ENCODE measurements at places on chromosomes 4 and X.

DNA sequence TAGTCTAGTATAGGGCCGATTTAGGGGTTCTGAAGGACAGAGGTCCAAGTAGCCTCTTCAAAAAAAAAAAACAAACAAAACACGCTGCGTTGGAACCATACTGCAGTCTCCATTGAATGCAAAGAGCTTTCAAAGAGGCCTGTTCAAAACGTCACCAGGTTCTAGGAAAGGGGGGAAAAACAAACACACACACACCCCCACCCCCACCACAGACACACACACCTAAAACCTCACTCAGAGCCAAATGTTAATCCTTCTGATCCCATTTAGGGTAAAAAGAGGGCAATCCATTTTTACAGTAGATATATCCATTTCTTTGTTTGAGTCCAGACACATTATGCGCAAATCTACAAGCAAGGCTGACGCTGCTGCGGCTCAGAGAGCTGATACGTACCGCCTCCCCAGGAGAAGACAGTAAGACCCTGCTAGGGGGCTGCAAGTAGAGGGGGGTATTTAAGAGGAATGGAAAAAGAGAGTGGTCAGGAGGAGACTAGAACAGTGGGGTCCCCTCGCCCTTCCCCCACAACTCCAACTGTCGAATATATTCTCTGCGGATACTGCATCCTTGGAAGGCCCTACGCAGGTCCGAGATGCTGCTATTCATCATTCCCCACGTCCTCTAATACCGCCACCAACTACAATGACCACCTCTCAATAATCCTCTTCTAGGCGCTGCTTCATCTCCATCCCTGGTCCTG is 1.3 kb downstream of the NKRF start:
- DNase-seq, result no peak

DNA sequence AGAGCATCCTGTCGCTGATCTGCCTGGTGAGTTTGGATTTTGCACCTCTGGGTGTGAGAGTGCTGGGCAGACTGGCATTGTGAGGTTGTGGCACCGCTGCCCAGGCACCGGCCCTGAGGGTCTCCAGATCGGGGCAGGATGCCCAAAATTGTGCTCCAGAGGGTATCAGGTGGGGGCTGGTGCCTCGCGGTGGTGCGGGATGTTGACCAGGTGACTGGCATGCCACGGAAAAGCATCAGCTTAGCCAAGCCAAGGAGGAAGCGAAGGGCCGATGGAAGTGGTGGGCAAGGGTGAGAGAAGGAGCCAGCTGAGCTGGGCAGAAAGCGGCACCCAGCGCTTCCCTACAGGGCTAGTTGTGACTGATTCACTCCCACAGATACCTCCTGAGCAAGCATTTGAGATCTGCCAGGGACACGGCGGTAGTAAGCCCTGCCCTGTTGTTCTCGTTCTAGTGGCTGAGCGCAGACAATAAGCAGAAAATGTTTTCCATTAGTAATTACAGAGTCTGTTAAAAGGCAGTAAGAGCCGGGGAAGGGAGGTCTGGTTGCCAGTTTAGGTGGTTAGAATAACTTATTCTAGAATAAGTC is 809 bp downstream of the ZFP92 start:
- no peak for DNase-seq

GRCh38 chrX:77160301-77160700 is 286.9 kb upstream of the FGF16 start:
- DNase-seq, result peak; percentile 16

- no peak for DNase-seq
These were observed 297.4 kb downstream of the HNRNPD start for GRCh38 chr4:82076359-82076758.

- DNase-seq, result no peak
These were observed 80.9 kb downstream of the NKX6-1 start for GRCh38 chr4:84417997-84418709.

All from activated CD4-positive, alpha-beta T cell treated with anti-CD3 and anti-CD28 coated beads, Interleukin-2, amount 50 U/mL, for 48 hours (primary cell).